Activated CD4-positive, alpha-beta T cell treated with anti-CD3 and anti-CD28 coated beads, Interleukin-2, amount 10 ng/mL, durations not matched to agents 24 days and 14 days (primary cell): ENCODE measurements at places on chromosomes 12 and 14.

DNA sequence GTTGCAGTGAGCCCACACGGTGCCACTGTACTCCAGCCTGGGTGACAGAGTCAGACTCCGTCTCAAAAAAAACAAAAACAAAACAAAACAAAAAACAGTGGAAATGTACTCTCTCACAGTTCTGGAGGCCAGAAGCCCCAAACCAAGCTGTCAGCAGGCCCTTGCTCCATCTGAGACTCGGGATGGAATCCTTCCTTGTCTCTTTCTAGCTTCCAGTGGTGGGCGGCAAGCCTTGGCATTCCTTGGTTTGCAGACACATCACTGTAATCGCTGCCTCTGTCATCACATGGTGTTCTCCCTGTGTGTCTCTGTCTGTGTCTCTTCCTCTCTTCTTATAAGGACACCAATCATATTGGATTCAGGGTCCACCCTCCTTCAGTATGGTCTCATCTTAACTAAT is 6.4 kb downstream of the TNS2 start:
- no peak for DNase-seq

DNA sequence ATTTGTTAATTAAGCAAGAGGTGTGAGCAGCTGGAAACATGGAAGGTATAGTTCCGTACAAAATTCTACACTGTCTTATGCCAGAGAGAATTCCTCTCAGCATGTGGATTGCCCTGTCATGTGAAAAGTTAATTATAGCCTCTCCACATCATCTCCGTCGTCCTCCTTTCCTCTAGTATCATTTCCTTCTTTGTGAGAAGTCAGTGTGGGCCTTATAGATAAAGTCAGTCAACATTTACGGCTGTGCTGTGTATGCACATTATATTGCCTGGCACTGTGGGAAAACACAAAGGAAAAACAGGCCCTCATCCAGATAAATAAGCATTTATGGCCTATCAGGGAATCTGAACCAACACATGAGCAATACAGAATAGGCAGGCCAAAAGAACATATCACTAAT is 236.6 kb downstream of the SEC23A start:
- DNase-seq, result no peak

- no peak for DNase-seq
Measured at GRCh38 chr12:79115743-79116142, 251.2 kb downstream of the SYT1 start.

- no peak for DNase-seq
Measured at GRCh38 chr12:126676434-126676833, 1590.5 kb upstream of the TMEM132C start.

- DNase-seq, result peak; percentile 92
Measured at GRCh38 chr14:53109105-53110041, 43.8 kb downstream of the DDHD1 start.

DNA sequence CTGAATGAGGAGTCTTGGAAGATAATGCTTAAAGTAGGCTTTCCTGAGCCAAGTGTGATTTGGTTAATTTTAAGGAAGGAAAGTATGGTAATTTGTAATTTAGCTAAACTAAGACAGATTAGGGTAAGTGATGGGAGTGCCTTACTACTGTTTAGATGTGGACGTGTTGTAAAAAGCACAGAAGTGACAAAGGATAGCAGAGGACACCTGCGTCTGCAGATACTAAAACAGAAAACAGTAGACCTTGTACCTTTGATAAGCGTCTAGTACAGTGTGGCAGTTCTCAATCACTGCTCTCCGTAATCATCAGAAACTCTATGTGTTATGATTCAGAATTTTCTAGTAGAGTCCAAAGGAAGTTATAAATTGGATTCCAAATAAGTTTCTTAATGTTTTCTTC is 58.0 kb downstream of the MIA2 start:
- DNase-seq, result no peak

DNA sequence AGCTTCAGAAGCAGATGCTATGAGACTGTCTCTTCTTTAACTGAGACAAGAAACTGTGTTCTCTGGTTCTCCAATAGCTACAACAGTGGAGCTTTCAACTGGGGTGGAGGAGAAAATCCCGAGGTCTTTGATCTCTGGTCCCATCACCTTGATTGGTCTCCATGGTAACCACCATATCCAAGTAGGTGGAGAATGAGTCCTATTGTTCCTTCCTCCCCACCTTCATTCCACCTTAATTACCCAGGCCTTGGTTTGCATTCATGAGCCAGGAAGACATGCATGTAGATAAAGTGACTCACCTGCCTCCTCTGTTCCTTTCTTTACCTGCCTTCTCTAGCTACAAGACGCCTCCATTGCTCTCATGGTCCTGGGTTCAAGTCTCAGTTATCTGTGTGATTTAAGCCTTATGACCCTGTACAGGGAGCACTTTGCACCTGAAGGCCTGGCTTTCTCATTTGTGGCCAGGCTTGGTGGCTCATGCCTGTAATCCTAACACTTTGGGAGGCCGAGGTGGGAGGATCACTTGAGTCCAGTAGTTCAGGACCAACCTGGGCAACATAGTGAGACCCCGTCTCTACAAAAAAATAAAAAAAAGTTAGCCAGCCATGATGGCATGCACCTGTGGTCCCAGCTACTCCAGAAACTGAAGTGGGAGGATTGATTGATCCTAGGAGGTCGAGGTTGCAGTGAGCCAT is 157.7 kb upstream of the TBX3 start:
- DNase-seq, result no peak

GRCh38 chr12:113135178-113136127 is at the start of gene RASAL1:
TSS of gene RASAL1 (minus strand) at chr12:113135761. CDS start at chr12:113135462, 299 bp downstream.
- peak; percentile 91 for DNase-seq

- peak; percentile 68 for DNase-seq
Measured at GRCh38 chr12:112908548-112908947, 1.8 kb downstream of the OAS1 start.

DNA sequence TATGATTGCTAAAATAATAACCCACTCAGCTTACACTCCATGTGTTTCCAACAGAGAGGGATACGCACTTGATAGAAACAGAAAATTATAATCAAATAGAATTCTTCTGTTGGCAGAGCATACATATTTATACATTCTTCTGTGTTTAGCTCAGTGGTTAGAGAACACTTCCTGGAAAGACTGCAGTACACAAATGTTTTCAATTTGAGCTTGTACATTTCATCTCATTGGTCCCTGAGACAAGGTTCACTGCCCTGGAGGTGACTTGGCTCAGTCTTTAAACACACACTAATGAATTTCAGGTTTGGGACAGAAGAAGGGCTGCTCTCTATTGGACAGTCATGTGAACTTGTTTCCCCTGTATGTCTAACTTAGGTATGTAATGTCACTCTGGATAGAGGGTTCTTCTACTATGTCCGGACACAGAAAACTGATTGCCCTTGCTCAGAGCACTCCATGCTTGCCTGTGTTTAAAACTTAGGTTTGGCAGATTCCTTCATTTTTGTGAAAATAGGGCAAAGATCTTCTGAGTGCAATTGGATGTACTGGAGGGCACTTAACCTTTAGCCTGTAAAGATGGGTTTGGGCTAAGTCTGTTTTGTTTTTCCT is 22.9 kb downstream of the PROX2 start:
- no peak for DNase-seq

- DNase-seq, result no peak
Measured at GRCh38 chr12:17016116-17016864, 410.3 kb upstream of the LMO3 start.

DNA sequence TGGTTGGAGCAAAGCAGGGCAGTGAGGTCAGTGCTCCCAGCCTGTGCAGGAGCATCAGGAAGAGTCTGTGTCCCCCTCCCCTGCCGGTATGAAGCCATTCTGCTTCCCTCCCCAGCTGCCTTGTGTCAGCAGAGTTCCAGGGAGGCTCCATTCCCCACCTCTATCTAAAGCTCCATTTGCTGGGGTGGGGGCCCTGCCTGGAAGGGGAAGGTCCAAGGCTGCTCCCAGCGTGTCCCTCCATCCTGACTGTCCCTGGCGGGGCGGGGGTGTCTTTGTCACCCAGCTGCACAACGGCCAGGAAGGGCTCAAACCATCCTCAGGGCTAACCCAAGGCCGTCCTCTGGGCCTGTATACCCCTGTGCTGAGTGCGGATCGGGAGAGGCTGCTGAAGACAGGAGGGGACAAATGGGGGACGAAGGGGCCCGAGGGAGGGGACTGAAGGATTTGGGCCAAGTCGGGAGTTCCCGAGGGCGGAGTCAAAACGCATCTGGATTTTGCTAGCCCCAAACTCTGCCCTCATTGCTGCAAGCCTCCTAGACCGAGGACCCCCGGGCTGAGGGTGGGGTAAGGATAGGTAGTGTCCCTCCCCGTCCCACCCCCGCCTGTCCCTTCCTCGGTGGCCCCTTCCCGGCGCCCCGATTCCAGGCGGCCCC is 748 bp upstream of the ACVRL1 start:
- DNase-seq, result no peak

- no peak for DNase-seq
Measured at GRCh38 chr14:102848830-102849525, 71.7 kb downstream of the TRAF3 start.

DNA sequence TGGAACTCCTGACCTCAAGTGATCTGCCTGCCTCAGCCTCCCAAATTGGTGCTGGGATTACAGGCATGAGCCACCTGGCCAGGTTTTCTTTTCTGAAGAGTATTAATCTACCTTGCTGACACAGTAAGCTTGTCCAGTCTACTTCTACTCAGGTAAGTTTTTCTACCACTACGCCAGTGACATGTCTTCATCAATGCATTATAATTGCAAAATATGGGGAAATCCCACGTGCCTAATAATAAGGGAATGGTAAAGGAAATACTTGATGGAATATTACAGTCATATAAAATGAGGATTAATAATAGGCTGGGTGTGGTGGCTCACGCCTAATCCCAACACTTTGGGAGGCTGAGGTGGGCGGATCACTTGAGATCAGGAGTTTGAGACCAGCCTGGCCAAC is 62.3 kb downstream of the RAB35 start:
- no peak for DNase-seq

- DNase-seq, result no peak
Measured at GRCh38 chr12:79547044-79547734, 143.6 kb downstream of the PAWR start.

GRCh38 chr14:35333264-35333730 is 41.1 kb downstream of the PSMA6 start:
- peak; percentile 65 for DNase-seq

DNA sequence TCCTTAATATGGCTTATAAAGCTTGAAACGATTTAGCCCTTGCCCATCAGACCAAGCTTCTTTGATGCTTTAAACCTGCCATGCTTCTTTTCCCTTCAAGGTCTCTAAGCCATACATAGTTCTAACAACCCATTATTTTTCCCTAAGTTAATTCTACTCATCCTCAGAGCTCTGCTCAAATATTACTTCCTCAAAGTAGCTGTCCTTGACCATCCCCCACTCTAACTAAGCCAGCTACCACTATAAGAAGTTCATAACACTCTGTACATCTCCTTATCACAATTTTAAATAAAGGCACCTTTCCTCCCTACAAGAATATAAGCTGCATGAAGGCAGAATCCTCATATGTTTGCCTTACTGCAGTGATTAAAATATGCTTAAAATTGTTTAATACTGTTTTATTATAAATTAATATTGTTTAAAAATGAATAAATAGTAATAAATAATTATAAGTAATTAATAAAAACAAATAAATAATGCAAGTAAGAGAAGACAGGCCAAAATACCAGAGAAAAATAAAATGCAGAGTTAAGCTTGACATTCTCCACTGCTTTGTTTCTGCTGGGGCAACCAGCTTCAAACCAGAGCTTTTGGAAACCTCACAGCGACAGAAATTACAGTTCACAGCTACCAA is 76.8 kb downstream of the NUMB start:
- no peak for DNase-seq

- no peak for DNase-seq
Measured at GRCh38 chr14:34671716-34672115, 41.8 kb upstream of the SNX6 start.
